ENCODE measurements at places on chromosomes 4 and X.

- DNase-seq, result no peak
Observed at GRCh38 chr4:112664611-112665010, 27.7 kb downstream of the LARP7 start.

GRCh38 chrX:67614423-67614822 is 70.6 kb downstream of the AR start:
- DNase-seq, result no peak

DNA sequence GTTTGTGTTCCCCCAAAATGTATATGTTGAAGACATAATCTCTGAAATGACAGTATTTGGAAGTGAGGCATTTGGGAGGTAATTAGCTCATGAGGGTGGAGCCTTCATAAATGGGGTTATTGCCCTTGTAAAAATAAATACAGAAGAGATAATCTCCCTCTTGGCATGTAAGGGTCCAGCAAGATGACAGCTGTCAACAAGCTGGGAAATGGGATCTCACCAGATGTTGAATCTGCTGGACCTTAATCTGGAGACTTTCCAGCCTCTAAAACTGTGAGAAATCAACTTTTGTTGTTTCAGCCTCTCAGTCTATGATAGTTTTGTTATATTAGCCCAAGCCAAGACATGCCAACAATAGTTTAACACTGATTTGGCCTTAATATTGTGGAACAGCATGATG is 438.2 kb upstream of the PCDH7 start:
- DNase-seq, result no peak

GRCh38 chrX:51406688-51407519 is 74.3 kb downstream of the NUDT10 start:
- no peak for DNase-seq

- DNase-seq, result no peak
Observed at GRCh38 chr4:11724731-11725130, 296.0 kb upstream of the HS3ST1 start.

- no peak for DNase-seq
Observed at GRCh38 chrX:110178179-110178865, 139.6 kb downstream of the AMMECR1 start.

- DNase-seq, result no peak
Observed at GRCh38 chrX:109797311-109797975, 64.4 kb upstream of the ACSL4 start.

GRCh38 chr4:30295652-30296051 is 424.5 kb upstream of the PCDH7 start:
- DNase-seq, result no peak

GRCh38 chrX:80550722-80551121 is 130.5 kb downstream of the TENT5D start:
- DNase-seq, result no peak

- no peak for DNase-seq
Observed at GRCh38 chrX:15930585-15930984, 76.0 kb upstream of the AP1S2 start.
